ENCODE measurements at places on chromosomes 11 and 22.

- DNase-seq = peak; percentile 52
Observed at GRCh38 chr11:72760539-72761405, 8.6 kb upstream of the ARAP1 start.

DNA sequence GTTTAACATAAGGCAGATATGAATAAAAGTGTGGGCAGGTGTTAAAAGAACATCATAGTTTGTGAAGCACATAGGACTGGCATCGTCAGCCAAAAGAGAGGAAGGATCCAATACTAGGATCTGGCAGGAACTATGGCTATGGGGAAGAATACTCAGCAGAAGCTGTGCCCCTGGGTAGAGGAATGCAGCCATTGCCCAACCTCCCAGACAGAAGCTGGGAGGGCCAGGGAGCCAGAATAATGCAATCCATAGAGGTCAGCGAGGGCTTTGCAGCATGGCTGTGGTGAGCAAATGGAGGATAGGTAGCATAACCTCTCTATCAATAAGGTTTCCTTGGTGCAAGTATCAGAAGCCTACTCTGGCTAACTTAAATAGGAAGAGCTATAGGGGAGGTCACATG, 11.7 kb upstream of the CSTF3 start:
- peak; percentile 41 for DNase-seq

GRCh38 chr22:44610071-44610470, 91.9 kb upstream of the PRR5 start:
- DNase-seq = no peak

GRCh38 chr11:32809313-32809712, 14.9 kb upstream of the CCDC73 start:
- DNase-seq = peak; percentile 78

DNA sequence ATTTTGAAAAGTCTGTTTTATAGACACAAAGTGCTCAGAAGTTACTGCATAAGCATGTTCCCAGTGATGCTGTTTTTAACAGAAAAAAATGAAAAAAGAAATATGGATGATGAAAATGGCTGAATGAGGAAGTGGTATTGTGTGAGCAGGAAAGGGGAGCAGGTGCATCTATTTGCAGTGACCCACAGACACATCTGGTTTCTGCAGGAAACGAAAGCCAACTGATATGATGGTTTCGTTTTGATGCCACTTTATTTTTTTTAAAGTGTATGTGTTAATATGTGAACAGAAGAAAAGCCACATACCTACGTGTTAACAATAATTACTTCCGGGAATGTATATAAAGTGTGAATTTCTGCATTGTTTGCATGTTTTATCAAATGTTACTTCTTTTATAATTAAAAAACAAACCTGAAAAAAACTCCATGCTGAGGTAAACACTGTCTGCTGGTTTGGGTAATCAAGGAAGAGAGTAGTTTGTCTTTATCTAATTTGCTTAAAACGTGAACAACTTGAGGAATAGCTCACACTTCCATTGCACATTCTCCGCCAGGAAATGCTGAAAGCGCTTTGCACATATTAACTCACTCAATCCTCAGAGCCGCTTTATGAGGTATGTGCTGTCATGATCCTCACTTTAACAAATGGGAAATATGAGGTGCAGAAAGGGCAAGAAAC, 1335.9 kb downstream of the TBC1D22A start:
- DNase-seq = no peak

- no peak for DNase-seq
Observed at GRCh38 chr22:47014636-47015345, 252.3 kb downstream of the TBC1D22A start.

DNA sequence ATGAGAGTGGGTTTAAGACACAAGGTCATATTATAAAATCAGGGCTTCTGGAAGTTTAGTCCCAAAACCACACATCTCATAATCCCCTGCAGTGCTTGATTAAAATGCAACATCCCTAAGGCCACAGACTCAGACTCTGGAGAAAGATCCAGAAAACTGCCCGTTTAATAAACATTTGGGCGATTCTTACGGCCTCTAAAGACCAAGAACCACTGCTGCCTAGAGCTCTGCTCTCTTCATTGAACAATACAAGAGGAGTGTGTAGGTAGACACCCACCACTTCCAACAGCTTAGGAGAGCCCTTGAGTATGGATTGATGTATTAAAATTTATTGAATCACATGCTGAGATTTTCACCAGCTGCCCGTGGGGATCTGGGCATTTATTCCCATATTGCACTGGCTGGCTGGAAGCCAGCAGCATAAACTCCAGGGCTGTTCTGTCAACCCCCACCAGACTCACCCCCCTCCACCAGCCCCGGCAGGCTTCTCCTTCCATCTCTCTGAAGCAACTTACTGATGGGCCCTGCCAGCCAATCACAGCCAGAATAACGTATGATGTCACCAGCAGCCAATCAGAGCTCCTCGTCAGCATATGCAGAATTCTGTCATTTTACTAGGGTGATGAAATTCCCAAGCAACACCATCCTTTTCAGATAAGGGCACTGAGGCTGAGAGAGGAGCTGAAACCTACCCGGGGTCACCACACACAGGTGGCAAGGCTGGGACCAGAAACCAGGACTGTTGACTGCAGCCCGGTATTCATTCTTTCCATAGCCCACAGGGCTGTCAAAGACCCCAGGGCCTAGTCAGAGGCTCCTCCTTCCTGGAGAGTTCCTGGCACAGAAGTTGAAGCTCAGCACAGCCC, 749 bp upstream of the BEST1 start:
- DNase-seq = peak; percentile 100

DNA sequence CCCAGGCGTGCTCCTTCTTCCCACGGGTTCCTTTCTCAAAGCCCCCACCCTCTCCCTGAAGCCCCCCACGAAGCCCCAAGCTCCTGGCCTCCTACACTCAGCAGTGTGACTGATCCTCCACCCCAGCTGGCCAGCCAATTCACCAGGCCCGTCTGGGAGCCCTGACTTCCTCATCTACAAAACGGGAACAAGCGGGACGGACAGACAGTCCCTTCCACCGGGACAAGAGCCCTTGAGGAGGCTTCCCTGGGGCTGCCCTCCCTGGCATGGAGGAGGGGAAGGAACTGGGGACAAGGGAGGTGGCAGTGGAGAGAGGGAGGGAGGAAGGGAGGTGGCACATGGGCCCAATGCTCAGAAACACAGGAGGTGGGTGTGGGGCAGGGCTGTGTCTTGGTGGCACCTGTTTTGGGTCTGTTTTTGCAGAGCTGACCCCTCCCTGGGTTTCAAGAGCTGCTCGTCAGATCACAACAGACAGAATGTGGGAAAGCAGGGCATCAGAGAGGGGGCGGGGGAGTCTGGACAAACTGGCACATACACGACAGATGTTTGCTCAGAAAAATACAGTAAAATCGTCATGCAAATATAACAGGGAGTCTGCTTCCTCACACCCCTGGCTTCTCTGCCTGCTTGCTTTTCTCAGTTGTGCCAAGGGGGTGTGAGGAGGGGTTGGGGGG, 56.8 kb downstream of the ELFN2 start:
- DNase-seq = no peak

DNA sequence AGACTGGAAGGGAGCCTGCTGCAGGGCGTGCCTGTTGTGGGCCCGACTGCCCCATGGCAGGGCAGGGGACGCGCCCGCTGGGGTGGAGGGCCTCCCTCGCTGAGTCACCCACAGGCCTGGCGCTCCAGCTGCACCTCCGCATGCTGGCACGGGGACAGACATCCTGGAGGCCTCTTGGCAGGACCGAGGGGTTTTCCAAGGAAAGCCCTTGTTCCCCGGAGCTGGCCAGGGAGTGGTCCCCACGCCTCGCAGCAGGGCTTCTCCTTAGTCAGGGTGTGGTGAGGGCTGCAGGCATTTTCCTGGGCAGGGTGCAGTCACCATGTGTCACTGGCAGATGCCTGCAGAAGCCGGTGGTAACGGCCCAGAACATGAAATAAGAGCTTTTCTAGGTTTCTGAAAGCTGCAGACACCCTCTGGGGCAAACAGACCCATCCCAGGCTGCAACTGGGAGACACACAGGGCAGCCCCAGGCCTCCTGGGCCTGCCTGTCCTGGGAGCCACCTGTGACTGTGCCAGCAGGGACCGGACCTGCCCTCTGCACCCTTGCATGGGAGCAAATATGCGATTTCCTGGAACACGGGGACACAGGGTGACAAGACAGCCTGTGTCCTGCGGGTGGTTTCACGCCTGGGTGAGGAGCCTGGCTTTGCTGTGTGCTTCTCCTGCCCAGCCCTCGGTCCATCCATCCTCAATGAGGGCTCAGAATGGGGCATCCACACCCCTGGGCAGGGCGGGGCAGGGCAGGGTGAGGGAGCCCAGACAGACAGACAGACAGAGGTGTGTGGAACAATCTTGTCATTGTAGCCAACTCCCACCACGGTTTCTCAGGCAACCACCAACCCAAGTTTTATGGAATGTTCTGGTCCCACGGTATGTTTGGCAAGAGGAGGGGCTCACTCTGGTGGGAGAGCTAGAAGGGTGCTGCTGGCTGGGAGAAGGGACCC, 43.2 kb upstream of the FADD start:
- DNase-seq = peak; percentile 39
